Activated CD4-positive, alpha-beta T cell treated with anti-CD3 and anti-CD28 coated beads, Interleukin-2, amount 10 ng/mL, durations not matched to agents 24 days and 14 days (primary cell): ENCODE measurements at places on chromosomes 12 and 14. TPM values are rescaled to one million over a fixed set of nuclear protein-coding genes. Genes with fewer than 3 reads are reported as not detected.

DNA sequence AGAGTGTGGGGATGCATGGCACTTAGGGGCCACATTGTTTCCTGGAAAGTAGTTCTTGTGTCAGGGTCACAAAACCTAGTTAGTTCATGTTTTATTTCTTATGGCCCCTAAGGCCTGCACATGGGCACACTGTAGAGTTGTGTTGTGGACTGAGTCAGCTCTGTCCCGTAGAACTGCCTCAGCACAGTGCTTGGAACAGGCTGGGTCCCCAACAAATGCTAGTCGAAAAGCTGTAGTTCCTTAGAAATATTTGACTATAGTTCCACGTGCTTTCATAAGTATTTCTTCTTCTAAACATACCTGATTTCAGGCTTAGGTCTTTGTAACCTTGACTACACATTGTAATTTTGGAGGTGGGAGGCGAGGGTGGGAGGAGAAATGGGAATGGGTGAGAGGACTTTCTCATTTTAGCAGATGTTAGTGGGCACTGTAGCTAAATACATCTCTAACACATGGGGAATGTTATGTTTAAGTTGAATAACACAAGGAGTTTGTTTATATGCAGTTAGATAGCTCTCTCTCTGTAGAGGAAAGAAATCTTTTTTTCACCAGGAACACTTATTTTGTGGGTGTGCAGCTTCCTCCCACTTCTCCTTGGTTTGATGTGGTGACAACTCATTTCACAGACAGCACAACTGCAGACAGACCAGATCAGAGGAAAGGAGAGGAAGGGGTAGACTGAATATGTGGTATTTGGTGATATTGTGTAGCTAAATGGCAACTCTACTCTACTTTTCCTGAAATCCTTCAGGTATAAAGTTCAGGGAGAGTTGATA, 39.5 kb upstream of the DACT1 start:
- peaks cover 24% of the 10 kb centered on the region for H3K4me1 ChIP-seq
- H3K27ac ChIP-seq = peak overlapping the region; percentile 39
- H3K27me3 ChIP-seq = peaks cover 5% of the 10 kb centered on the region
- DNase-seq = peak; percentile 77
- no peaks in the 10 kb centered on the region for H3K36me3 ChIP-seq

- DNase-seq = no peak
- H3K27me3 ChIP-seq = peaks cover 29% of the 10 kb centered on the region
- H3K27ac ChIP-seq = no peak overlapping the region
- no peaks in the 10 kb centered on the region for H3K36me3 ChIP-seq
These were observed 87.7 kb downstream of the SAMD4A start for GRCh38 chr14:54654605-54655004.

The CLEC2A gene
- total RNA-seq = not detected in 2 replicates

The FITM1 gene
- 0.26 and 0.54 TPM in 2 replicates for total RNA-seq

The ZDHHC22 gene
- total RNA-seq = not detected in 2 replicates
